ENCODE measurements at places on chromosomes 6 and 20. TPM values are rescaled to one million over a fixed set of nuclear protein-coding genes. Genes with fewer than 3 reads are reported as not detected.

- no peaks in the 10 kb centered on the region for H3K4me1 ChIP-seq
- H3K27ac ChIP-seq: no peak overlapping the region
- H3K36me3 ChIP-seq: no peaks in the 10 kb centered on the region
These were observed 159.5 kb upstream of the MANEA start for GRCh38 chr6:95417856-95418255.

- H3K27ac ChIP-seq: peak overlapping the region; percentile 21
- DNase-seq: no peak
- H3K36me3 ChIP-seq: peaks cover 6% of the 10 kb centered on the region
These were observed 97.2 kb downstream of the SSR1 start for GRCh38 chr6:7215798-7216231.

DNA sequence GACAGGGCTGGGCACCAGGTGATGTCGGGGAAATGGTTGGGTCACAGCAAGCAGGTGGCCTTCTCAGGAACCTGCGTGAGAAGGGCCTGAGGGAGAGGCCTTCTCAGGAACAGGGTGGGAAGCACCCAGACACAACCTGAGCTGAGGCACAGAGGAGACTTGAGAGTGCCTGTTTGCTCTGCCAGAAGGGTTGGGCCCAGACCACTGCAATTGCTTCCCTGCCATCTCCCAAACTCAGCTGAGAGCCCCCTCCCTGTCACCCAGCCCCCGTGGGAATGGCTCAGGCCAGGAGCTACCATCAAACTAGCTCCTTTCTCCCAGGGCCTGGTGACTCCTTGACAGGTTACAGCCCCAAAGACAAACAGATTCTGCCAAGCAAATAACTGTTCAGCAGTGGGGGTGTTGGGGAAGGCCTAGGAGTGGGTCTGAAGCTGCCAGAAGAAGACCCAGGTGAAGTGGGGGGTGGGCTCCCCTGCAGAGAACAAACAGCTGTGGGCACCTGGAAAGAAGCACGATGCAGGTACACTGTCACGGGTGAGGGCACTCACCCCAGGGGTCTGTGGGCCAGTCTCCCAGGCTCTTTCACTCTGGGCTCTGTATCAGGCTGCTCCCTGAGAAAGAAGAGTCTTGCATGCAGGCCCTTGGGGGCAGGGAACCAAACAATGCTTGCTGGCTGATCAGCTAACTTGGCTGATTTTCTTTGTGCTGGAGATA is 30.4 kb upstream of the SPDEF start:
- no peaks in the 10 kb centered on the region for H3K27me3 ChIP-seq
- no peaks in the 10 kb centered on the region for H3K36me3 ChIP-seq
- H3K4me3 ChIP-seq: no peak overlapping the region
- H3K27ac ChIP-seq: no peak overlapping the region
- H3K4me1 ChIP-seq: no peaks in the 10 kb centered on the region

- no peaks in the 10 kb centered on the region for H3K4me1 ChIP-seq
- H3K27me3 ChIP-seq: no peaks in the 10 kb centered on the region
- H3K4me3 ChIP-seq: no peak overlapping the region
- no peaks in the 10 kb centered on the region for H3K36me3 ChIP-seq
- DNase-seq: no peak
These were observed 232.8 kb downstream of the CDH26 start for GRCh38 chr20:60191014-60191413.

- H3K4me3 ChIP-seq: no peak overlapping the region
- 0 out of 2 replicates have a peak, but pooled peaks cover 1% of the 10 kb centered on the region for H3K27me3 ChIP-seq
- no peaks in the 10 kb centered on the region for H3K36me3 ChIP-seq
- H3K27ac ChIP-seq: no peak overlapping the region
These were observed 347.5 kb downstream of the PREX1 start for GRCh38 chr20:48480216-48480772.

- no peaks in the 10 kb centered on the region for H3K4me1 ChIP-seq
- no peak overlapping the region for H3K27ac ChIP-seq
- no peaks in the 10 kb centered on the region for H3K27me3 ChIP-seq
- DNase-seq: no peak
- no peak overlapping the region for H3K4me3 ChIP-seq
- peaks cover 5% of the 10 kb centered on the region for H3K36me3 ChIP-seq
These were observed 62.4 kb downstream of the APCDD1L start for GRCh38 chr20:58452667-58453255.

GRCh38 chr6:122569230-122569771 is 40.9 kb upstream of the PKIB start:
- H3K4me1 ChIP-seq: no peaks in the 10 kb centered on the region
- H3K4me3 ChIP-seq: no peak overlapping the region
- H3K27ac ChIP-seq: no peak overlapping the region
- no peaks in the 10 kb centered on the region for H3K36me3 ChIP-seq

DNA sequence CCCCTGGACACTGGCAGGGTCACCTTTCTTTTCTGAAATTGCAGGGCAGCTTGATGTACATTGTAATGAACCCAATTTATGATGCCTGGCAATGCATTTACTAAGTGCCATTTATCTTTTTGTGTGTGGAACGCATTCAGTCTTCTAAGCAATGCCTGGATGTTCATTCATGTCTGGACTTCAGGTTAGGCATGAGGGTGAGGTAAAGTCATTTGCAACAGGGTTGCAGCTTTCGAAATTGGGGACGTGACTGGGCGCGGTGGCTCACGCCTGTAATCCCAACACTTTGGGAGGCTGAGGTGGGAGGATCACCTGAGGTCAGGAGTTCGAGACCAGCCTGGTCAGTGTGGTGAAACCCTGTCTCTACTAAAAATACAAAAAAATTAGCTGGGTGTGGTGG is 134.6 kb downstream of the SOX4 start:
- H3K4me3 ChIP-seq: no peak overlapping the region
- peaks cover 17% of the 10 kb centered on the region for H3K4me1 ChIP-seq
- no peaks in the 10 kb centered on the region for H3K27me3 ChIP-seq
- DNase-seq: no peak
- no peak overlapping the region for H3K27ac ChIP-seq

DNA sequence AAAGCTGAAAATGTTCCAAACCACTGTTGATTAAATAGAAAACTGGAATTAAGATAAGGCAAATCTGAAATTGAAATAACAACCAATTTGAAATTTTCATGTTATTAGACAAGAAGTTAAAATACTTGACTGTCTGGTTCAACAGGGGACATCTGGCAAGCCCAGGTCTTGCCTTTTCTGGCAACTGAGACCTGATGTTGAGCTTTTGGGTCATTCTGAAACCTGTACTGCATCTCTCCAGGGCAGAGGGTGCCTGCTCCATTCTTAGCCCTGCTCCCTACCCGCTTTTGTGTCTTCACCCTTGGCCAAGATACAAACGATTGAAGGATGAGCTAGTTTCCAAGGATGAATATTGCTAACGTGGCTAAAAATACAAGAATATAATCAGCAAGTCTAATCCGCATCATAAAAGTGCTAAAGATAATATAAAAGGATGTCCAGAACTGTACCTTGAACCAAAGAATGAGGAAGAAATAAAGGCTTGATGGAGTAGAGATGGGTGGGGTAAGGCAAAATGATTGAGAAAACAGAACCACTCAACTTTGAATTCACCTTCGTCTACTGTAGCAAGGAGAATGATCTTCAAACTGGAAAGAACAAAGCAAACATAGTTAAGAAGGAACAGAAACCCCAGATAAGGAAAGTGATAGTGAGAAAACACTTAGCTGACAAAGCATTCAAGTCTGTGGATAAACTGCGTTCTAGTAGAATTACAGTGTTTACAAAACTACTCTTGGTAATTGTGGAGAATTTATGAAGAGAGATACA is 109.8 kb upstream of the MAN1A1 start:
- no peak for DNase-seq
- H3K27me3 ChIP-seq: no peaks in the 10 kb centered on the region
- no peaks in the 10 kb centered on the region for H3K36me3 ChIP-seq
- H3K4me1 ChIP-seq: no peaks in the 10 kb centered on the region

DNA sequence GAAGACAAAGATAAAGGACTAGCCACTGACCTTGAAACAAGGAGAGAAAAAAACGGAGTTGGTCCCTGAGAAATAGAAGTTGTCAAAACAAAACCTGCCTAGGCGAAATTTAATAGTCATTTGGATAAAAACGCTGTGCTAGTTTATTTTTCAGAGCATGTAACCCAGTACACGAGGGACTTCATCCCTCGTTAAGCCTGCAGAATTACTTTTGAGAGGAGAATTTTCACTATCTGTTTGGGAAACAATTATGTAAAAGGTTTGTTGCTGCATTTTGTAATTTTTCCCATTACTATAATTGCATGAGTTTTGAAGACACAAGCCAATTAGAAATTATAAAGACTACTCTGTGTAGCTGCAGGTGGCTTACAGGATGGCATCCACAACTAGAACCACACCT is 71.6 kb upstream of the MAP3K7 start:
- no peak overlapping the region for H3K4me3 ChIP-seq
- no peaks in the 10 kb centered on the region for H3K36me3 ChIP-seq
- H3K4me1 ChIP-seq: no peaks in the 10 kb centered on the region
- no peak for DNase-seq

DNA sequence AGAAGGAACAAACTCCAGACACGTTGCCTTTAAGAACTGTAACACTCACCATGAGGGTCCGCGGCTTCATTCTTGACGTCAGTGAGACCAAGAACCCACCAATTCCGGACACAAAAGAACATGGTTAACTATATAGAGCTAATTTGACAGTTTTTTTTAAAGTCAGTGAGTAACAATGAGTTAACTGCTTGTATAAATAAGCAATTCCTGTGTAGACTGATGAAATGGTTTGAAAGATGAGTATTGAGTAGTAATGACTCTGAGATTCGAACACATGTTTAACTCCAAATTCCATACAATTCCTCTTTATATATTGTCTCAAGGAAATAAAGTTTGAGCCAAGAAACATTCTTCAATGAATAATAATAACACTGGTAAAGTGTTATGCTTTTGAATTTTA is 478.0 kb downstream of the MMUT start:
- no peaks in the 10 kb centered on the region for H3K4me1 ChIP-seq
- no peaks in the 10 kb centered on the region for H3K27me3 ChIP-seq
- H3K27ac ChIP-seq: no peak overlapping the region
- H3K36me3 ChIP-seq: no peaks in the 10 kb centered on the region
- no peak overlapping the region for H3K4me3 ChIP-seq

DNA sequence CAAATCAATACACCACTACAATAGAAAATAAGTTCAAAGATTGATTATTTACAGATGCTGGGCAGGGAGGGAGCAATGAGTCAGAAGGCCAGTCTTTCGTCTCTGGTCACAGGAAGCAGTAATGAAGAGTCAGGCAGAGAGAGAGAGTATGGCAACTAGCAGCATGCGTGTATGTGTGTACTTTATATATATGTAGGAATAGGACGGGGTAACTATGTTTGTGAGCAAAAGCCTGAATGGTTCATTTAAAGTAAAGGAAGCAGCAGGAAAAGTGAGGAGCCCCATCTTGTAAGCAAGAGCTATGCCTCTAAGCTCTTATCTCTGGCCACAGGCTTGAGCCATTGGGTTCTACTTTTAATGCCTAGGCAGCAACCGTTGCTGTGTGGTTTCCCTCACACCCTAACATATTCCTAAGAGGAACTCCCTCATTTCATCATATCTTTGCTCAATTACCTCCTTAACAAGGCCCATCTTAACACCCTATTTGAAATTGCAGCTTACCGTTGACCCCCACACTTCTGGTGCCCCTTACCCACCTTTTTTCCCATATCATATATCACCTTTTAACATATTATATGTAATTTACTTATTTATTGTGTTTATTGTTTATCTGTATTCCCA is 66.6 kb downstream of the AFG1L start:
- no peak for DNase-seq
- no peak overlapping the region for H3K4me3 ChIP-seq
- no peaks in the 10 kb centered on the region for H3K36me3 ChIP-seq
- no peaks in the 10 kb centered on the region for H3K27me3 ChIP-seq
- H3K27ac ChIP-seq: no peak overlapping the region
- H3K4me1 ChIP-seq: no peaks in the 10 kb centered on the region

- no peaks in the 10 kb centered on the region for H3K4me1 ChIP-seq
- H3K27ac ChIP-seq: no peak overlapping the region
- DNase-seq: no peak
- H3K27me3 ChIP-seq: no peaks in the 10 kb centered on the region
These were observed 35.2 kb upstream of the ZSCAN23 start for GRCh38 chr6:28478518-28478917.

- H3K36me3 ChIP-seq: no peaks in the 10 kb centered on the region
- H3K27me3 ChIP-seq: no peaks in the 10 kb centered on the region
- H3K4me1 ChIP-seq: peaks cover 33% of the 10 kb centered on the region
- no peak overlapping the region for H3K4me3 ChIP-seq
These were observed 29.3 kb upstream of the SLC23A2 start for GRCh38 chr20:5030348-5031205.

DNA sequence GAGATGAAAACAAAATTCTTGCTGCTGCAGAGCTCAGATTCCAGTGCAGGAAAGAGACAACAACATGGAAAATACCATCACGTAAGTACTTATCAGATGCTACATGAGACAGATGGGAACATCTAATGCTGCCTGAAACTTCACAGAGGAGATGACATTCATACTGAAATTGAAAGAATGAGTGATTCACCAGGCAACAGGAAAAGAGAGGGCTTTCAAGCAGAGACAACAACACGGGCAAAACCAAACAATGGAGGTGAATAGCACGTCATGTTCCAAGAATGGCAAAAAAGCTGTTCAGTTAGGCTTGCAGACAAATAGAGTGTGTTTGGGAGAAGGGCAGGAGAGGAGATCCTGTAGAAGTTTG is 39.3 kb downstream of the GTF2H5 start:
- DNase-seq: no peak
- H3K36me3 ChIP-seq: no peaks in the 10 kb centered on the region
- no peak overlapping the region for H3K4me3 ChIP-seq
- H3K4me1 ChIP-seq: no peaks in the 10 kb centered on the region

Gene LINC00237
- 1.8 TPM for total RNA-seq

Gene SNAP25
- not detected for total RNA-seq

Gene DCBLD1
- total RNA-seq: 73.4 TPM

Gene COL9A3
- 7.9 TPM for total RNA-seq

Gene LRRN4
- 17.9 TPM for total RNA-seq

Gene EYA4
- total RNA-seq: not detected

Gene OR12D3
- total RNA-seq: not detected

Gene PTCHD4
- total RNA-seq: not detected

Gene GJA10
- not detected for total RNA-seq

Gene OR2H1
- total RNA-seq: not detected
